ENCODE measurements at places on chromosomes 5 and 9. TPM values are rescaled to one million over a fixed set of nuclear protein-coding genes. Genes with fewer than 3 reads are reported as not detected.

GRCh38 chr9:93037476-93037971 is 21.0 kb upstream of the SUSD3 start:
- no peak for DNase-seq

DNA sequence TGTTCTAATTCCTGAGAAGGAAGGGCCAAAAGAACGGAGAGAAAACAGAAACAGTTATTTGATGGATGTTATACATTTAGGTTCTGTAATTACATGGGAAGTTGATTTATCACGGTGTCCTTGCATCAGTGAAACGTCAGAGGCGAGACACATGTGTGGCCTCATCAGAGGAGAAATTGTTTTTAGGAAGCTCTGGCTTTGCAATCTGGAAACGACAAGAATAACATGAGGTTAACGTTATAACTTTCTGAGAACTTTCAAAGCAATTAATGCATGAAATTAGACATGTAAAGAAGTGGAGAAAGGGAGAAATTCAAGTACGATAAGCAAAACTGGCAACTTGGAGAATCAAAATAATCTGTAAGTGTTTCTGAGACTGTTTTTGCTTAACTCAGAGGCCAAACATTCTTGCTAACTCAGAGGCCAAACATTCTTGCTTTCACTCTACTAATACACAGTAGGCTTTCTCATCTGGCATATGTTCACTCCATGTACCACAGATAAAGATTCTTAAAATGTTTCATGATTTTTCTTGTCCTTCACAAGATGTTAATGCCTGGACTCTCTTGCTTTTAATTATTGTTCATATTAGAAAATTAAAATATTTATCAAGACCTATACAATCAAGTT is 933.0 kb downstream of the TLE4 start:
- no peak for DNase-seq

GRCh38 chr9:114065304-114065703 is 12.8 kb downstream of the AMBP start:
- no peak for DNase-seq

DNA sequence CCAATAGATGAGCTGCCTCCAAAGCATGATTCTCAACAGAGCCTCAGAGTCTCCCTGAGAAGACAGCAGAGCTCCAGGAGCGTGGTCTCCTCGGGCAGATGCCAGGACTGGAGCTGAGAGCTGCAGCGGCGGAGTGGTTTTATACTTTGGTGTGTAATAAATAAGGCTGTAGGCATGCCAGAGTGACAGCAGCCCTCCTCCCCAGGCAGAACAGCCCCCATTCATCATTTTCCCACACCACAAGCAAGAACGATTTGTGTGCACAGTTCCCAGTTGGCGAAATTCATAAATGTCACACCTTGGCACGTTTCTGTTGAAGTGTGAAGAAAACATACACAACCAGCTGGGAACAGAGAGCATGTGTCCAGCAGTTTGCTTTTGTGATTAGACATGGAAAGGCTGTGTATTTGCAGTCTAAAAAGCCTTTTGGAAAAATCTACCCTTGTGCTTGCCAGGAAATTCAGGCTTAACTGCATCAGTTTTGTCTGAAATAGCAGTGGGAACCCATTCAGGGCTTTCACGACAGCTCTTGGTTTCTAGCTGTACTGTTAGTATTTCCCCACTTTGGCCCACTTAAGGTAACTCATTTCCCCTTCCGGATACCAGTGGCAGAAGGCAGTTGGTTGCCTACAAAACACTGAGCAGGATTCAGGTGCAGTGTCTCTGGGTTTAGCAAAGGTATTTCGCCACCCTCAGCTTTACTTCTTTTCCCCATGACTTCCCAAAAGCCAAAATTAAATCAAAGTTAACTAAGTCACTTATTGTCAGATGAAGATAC is at the start of gene C1QTNF3:
Gene C1QTNF3, minus strand, starts transcription at position 115 of the 778 bp plus-strand sequence. Its CDS starts 88 bp downstream, at position 27.
- DNase-seq = no peak

GRCh38 chr5:163503106-163504078 is 2.0 kb upstream of the MAT2B start:
- DNase-seq = peak; percentile 37

DNA sequence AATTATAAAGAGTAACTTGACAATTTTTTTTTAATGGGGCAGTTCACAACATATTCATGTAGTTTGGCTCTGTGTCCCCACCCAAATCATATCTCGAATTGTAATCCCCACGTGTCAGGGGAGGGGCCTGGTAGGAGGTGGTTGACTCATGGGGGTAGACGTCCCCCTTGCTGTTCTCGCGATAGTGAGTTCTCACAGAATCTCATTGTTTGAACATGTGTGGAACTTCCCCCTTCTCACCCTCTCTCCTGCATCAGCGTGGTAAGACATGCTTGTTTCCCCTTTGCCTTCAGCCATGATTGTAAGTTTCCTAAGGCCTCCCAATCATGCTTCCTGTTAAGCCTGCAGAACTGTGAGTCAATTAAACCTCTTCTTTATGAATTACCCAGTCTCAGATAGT is 40.7 kb downstream of the FBXW11 start:
- no peak for DNase-seq

DNA sequence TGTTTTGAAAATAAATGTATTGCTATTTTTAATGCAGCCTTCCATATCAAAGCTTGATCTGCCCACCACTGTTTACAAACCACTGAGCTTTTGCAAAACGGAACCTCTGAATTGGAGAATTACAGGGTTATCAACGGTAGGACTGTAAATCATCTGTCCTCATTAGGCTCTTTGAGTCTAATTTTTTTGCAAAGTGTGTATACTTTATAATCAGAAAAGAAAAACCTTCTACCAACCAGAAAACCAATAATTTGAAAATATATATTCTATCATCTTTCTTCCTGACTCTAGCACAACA is 6.8 kb upstream of the SLC2A8 start:
- DNase-seq = no peak

DNA sequence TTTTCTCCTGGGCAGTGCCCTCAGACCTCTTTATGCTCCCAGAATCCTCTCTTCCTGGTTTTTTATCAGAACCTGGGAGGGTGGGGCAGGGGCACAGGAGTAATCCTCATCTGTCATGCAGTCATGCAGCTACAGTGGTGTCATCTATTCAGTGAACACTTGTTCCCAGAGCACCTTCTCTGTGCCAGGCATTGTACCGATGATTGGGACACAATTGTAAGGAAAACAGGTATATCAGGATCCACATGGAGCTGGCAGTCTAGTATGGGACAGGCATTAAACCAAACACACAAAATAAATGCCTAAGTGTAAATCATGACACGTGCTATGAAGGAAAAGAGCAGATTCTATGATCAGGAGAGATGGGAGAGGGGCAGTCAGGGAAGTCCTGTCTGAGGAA is 21.5 kb upstream of the IDNK start:
- DNase-seq = no peak

SH3RF2 gene
- not detected for total RNA-seq

AQP3 gene
- 172 TPM for total RNA-seq

IFNA13 gene
- not detected for total RNA-seq

SLC34A3 gene
- total RNA-seq = not detected

PCDHB9 gene
- 0.44 TPM for total RNA-seq

HMMR gene
- total RNA-seq = 0.15 TPM

Data from CD4-positive, alpha-beta memory T cell (primary cell).